WTC11 (cell line): ENCODE measurements at places on chromosomes 6 and 20.
A peak's percentile ranks its signal among the peaks of the same experiment; 100 is the strongest.

GRCh38 chr6:16570221-16570553 is 191.1 kb downstream of the ATXN1 start:
- no peak for DNase-seq
- no peaks in the 10 kb centered on the region for H3K36me3 ChIP-seq
- H3K27ac ChIP-seq: no peak overlapping the region
- no peak overlapping the region for H3K4me3 ChIP-seq
- no peaks in the 10 kb centered on the region for H3K27me3 ChIP-seq
- no peaks in the 10 kb centered on the region for H3K4me1 ChIP-seq

- no peak for DNase-seq
- no peak overlapping the region for H3K4me3 ChIP-seq
- no peaks in the 10 kb centered on the region for H3K27me3 ChIP-seq
These were observed 154.8 kb downstream of the PDSS2 start for GRCh38 chr6:107304421-107305025.

GRCh38 chr20:51318058-51318949 is 224.2 kb downstream of the NFATC2 start:
- peaks cover 24% of the 10 kb centered on the region for H3K27me3 ChIP-seq
- H3K36me3 ChIP-seq: peaks cover 2% of the 10 kb centered on the region; the same call in 1 of the 2 replicates
- H3K4me1 ChIP-seq: peaks cover 38% of the 10 kb centered on the region
- peak; percentile 92 for DNase-seq

DNA sequence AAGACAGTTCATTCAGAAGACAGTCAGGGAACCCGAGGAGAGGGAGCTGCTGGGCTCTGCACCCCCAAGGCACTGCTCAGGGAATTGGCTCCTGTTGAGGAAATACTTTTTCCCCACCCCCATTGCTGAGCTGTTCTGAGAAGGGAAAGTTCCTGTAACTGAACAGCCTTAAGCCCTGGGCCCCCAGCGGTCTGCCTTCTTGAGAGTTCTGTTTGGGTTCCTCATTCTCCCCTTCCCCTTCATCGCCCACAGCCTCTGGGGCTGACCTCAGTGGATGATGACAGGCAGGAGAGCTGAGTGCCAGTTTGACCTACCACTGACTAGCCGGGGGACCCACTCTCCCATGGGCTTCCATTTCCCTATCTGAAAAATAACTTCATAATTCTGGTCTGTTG is 10.7 kb downstream of the HCK start:
- H3K4me1 ChIP-seq: peaks cover 10% of the 10 kb centered on the region
- no peak overlapping the region for H3K4me3 ChIP-seq
- no peaks in the 10 kb centered on the region for H3K36me3 ChIP-seq

- H3K4me3 ChIP-seq: no peak overlapping the region
- peaks cover 16% of the 10 kb centered on the region for H3K27me3 ChIP-seq
- DNase-seq: peak; percentile 88
- peaks cover 35% of the 10 kb centered on the region for H3K36me3 ChIP-seq
- no peak overlapping the region for H3K27ac ChIP-seq
These were observed 260.0 kb downstream of the C6orf118 start for GRCh38 chr6:165049362-165049761.

DNA sequence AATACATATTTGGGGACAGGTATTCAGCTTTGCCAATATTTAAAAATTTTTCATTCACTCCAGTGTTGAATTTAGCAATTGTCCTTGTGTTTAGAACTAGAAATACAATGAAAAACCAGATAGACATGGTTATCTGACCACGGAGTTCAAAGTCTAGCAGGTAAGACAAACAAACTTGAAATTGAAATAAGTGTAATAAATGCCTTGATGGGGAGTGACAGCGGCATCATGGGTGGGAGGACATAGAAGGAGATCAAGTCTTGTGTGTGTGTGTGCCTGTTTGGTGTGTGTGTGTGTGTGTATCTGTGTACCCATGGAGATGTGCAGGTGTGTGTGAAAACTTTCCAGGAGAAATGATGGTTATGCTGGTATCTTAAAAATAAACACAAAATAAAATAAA is 750.0 kb upstream of the CITED2 start:
- H3K36me3 ChIP-seq: peaks cover 15% of the 10 kb centered on the region
- H3K4me1 ChIP-seq: no peaks in the 10 kb centered on the region
- H3K4me3 ChIP-seq: no peak overlapping the region
- H3K27me3 ChIP-seq: no peaks in the 10 kb centered on the region
- no peak for DNase-seq

- no peak for DNase-seq
- H3K36me3 ChIP-seq: no peaks in the 10 kb centered on the region
- no peaks in the 10 kb centered on the region for H3K27me3 ChIP-seq
- peaks cover 28% of the 10 kb centered on the region for H3K4me1 ChIP-seq
These were observed 128.3 kb downstream of the CARMIL1 start for GRCh38 chr6:25407431-25407830.

GRCh38 chr6:67888886-67889681 is 746.0 kb upstream of the ADGRB3 start:
- H3K4me1 ChIP-seq: peaks cover 17% of the 10 kb centered on the region
- DNase-seq: no peak
- H3K27me3 ChIP-seq: no peaks in the 10 kb centered on the region
- no peak overlapping the region for H3K27ac ChIP-seq

GRCh38 chr6:169568314-169569087 is 133.3 kb downstream of the WDR27 start:
- H3K27ac ChIP-seq: no peak overlapping the region

DNA sequence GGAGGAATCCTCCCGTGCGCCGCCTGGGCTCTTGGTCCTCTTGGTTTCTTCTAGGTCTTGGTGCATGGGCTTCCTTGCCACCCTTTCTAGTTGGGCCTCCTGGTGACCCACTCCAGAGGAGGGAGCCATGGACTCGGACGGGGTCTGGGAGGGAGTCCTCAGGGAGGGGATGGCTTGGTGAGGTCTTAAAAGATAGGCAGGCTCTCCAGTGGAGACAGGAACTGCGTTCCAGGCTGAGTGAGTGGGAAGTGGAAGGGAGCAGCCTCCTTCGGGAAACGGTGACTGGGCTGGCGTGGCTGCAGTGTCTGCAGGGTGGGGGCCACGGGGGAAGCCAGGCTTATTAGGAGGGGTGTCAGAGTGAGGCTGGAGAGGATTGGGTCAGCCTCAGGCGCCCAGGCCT is 152.8 kb downstream of the GRM4 start:
- H3K36me3 ChIP-seq: no peaks in the 10 kb centered on the region
- no peak overlapping the region for H3K4me3 ChIP-seq
- peaks cover 75% of the 10 kb centered on the region for H3K27me3 ChIP-seq

GRCh38 chr6:142765306-142765705 is 179.7 kb downstream of the HIVEP2 start:
- no peaks in the 10 kb centered on the region for H3K4me1 ChIP-seq
- H3K4me3 ChIP-seq: no peak overlapping the region
- peaks cover 23% of the 10 kb centered on the region for H3K36me3 ChIP-seq

DNA sequence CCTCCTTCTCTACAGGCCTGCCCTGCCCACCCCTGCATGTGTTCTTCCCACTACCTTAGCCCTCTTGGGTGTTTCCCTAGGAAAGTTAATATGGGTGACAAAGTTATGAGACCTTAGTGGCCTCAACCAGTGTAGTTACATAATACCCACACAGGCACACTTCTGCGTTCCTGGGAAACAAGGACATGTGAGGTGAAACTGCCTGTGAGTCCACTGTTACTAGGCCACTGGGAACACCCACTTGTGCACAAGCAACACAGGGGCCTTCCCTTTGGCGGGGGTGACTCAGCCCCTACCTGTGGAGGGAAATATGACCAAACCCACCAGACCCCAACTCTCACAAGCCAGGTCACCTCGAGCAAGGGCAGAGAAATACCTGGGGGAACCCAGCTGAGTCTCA is 12.8 kb downstream of the PI16 start:
- no peak overlapping the region for H3K4me3 ChIP-seq
- H3K4me1 ChIP-seq: peaks cover 15% of the 10 kb centered on the region
- DNase-seq: no peak
- H3K36me3 ChIP-seq: peaks cover 42% of the 10 kb centered on the region

- H3K36me3 ChIP-seq: no peaks in the 10 kb centered on the region
- H3K4me1 ChIP-seq: 0 out of 2 replicates have a peak, but pooled peaks cover 3% of the 10 kb centered on the region
These were observed 9.0 kb upstream of the MTRES1 start for GRCh38 chr6:107019047-107019446.

GRCh38 chr6:111759331-111759835 is 113.9 kb downstream of the FYN start:
- H3K4me1 ChIP-seq: peaks cover 69% of the 10 kb centered on the region
- no peaks in the 10 kb centered on the region for H3K36me3 ChIP-seq
- no peak for DNase-seq
- H3K27me3 ChIP-seq: no peaks in the 10 kb centered on the region
- H3K27ac ChIP-seq: no peak overlapping the region; the same call in 1 of the 2 replicates

- H3K36me3 ChIP-seq: peaks cover 38% of the 10 kb centered on the region
- no peaks in the 10 kb centered on the region; the same call in 1 of the 2 replicates for H3K27me3 ChIP-seq
- peaks cover 4% of the 10 kb centered on the region for H3K4me1 ChIP-seq
- no peak overlapping the region for H3K27ac ChIP-seq
- no peak for DNase-seq
These were observed 28.4 kb downstream of the TBC1D7 start for GRCh38 chr6:13299918-13300317.

DNA sequence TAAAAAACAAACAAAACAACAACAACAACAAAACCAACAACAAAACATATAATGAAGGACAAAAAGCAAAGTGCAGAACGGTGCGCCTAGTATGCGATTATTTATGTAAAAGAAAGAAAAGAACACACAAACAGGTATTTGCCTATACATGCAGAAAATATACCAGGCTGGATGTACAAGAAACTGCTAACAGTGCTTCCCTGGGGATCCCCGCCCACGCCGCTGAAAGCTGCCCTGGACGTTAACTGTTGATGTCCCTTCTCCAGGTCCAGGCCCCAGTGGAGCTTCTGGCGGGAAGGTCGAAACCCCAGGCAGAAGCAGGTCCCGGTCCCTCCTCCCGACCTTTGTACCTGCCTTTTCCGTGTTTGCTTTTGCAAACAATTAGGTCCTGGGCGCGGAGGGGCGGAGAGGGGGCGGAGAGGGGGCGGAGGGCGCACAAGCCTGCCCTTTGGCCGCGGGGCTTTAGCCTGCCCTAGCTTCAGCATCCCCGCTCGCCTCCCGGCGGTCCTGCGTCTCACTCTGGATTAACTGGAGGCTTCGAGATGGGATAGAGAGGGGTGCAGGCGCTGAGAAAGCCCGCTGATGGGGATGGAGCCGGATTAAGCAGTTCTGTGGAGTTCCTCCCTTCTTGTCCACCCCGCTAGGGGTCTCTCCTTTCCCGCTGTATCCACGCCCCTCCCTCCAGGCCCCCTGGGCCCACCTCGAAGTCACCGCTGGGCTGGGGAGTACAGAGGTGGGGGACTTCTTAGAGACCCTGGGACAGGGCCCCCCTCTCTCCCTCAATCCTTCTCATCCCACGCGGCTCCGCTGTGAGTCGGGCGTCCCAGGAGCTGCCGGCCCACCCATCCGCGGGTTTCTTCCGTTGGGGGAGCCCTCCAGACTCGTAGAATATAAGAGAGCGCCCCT is 8.2 kb upstream of the AHCY start:
- no peaks in the 10 kb centered on the region for H3K36me3 ChIP-seq
- peak overlapping the region; percentile 81 for H3K4me3 ChIP-seq
- peaks cover 16% of the 10 kb centered on the region for H3K27me3 ChIP-seq

DNA sequence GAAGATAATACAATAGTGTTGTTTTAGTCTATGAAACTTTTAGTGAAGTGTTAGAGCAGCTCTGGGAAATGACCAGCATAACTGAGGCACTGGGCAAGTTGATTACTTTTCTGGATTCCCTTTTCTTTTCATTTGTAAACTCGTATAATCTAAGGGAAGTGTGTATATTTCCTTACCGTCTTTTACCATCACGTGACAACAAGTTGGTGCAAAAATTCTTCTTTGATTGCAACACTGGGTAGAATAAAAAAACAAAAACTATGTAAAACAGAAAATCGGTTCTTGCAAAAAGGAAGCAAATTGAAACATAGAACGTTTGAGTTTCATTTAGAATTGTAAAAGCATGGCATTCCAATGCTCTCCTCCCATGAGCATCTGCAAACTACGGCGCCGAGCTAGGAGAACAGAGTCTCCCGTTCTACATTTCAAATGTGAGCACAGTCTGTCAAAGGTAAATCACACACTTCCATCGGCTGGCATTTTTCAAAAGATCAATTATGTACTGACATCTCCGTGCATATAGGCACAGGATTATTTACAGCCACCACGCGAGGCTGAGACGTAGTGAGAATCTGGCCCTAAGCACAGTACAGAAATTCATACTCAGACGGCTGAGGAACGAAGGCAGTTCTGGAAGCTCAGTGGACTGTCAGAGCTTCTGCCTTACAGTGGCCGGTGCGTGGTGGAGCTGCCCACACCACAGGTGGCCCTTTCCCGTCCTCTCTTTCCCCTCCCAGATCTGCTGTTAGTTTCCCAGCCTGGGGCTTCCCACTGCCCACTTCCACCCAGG is 314.0 kb downstream of the BMP7 start:
- H3K27ac ChIP-seq: no peak overlapping the region
- DNase-seq: no peak
- no peak overlapping the region for H3K4me3 ChIP-seq
- no peaks in the 10 kb centered on the region for H3K36me3 ChIP-seq
- peaks cover 5% of the 10 kb centered on the region; the same call in 1 of the 2 replicates for H3K27me3 ChIP-seq

DNA sequence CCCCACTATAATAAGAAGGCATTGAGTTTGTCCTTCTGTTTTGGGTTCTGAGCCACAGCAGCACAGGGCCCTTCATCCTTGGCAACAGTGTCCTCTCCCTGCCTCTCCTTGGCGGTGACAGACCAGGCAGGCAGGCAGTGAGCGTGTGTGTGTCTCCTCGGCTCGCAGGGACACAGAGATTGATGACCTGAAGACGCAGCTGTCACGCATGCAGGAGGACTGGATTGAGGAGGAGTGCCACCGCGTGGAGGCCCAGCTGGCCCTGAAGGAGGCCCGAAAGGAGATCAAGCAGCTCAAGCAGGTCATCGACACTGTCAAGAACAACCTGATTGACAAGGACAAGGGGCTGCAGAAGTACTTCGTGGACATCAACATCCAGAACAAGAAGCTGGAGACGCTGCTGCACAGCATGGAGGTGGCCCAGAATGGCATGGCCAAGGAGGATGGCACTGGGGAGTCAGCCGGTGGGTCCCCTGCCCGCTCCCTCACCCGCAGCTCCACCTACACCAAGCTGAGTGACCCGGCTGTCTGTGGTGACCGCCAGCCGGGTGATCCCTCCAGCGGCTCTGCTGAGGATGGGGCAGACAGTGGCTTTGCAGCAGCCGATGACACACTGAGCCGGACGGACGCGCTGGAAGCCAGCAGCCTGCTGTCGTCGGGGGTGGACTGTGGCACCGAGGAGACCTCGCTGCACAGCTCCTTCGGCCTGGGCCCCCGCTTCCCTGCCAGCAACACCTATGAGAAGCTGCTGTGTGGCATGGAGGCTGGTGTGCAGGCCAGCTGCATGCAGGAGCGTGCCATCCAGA is 24.0 kb downstream of the SDCBP2 start:
- H3K4me1 ChIP-seq: peaks cover 8% of the 10 kb centered on the region
- H3K36me3 ChIP-seq: no peaks in the 10 kb centered on the region
- no peak overlapping the region for H3K4me3 ChIP-seq
- no peak for DNase-seq
- peaks cover 3% of the 10 kb centered on the region; the same call in 1 of the 2 replicates for H3K27me3 ChIP-seq
- no peak overlapping the region for H3K27ac ChIP-seq

- H3K4me1 ChIP-seq: no peaks in the 10 kb centered on the region
- no peak overlapping the region for H3K27ac ChIP-seq
- DNase-seq: no peak
- H3K4me3 ChIP-seq: no peak overlapping the region
- peaks cover 20% of the 10 kb centered on the region for H3K36me3 ChIP-seq
- H3K27me3 ChIP-seq: peaks cover 5% of the 10 kb centered on the region
These were observed 15.0 kb downstream of the SLC2A10 start for GRCh38 chr20:46724343-46724959.
